ENCODE measurements at places on chromosomes 11 and 22.
A peak's percentile ranks its signal among the peaks of the same experiment; 100 is the strongest.

GRCh38 chr11:12008790-12009616, 577 bp upstream of the DKK3 start:
- DNase-seq, result no peak

DNA sequence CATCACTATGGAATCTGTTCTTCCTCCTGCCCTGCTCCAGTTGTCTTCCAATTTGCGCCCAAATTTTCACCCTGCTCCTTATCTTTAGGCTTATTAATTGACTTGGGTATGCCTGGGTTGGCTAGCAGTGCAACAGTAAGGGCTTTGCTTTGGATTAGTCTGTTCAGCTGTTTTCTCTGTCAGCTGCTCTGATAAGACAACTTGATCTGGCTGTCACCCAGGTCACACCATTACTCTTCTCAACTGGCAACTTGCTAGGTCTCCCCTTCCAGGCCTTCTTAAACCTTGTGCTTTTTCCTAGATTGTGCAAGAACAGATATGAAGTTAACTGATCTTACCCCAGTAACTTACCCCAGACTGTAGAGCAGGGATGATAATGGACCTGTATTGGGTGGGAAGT, 357.8 kb upstream of the LARGE1 start:
- no peak for DNase-seq

DNA sequence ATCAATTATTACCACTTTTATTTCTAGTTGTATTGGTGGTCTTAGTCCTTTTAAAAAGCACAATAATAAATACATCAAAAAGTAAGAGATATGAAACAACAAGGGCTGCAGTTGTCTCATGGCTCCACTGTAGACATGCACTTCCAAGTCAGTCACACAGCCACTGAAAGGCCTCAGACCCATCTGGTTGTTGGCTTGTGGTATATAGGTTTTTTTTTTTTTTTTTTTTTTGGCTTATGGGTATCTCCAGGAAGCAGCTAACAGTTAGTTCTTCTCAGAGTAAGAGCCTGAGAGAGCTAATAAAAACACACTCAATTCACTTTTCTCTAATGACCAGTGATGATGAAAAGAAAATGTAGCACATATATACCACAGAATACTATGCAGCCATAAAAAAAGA, 6.0 kb upstream of the OR52E6 start:
- DNase-seq, result no peak

DNA sequence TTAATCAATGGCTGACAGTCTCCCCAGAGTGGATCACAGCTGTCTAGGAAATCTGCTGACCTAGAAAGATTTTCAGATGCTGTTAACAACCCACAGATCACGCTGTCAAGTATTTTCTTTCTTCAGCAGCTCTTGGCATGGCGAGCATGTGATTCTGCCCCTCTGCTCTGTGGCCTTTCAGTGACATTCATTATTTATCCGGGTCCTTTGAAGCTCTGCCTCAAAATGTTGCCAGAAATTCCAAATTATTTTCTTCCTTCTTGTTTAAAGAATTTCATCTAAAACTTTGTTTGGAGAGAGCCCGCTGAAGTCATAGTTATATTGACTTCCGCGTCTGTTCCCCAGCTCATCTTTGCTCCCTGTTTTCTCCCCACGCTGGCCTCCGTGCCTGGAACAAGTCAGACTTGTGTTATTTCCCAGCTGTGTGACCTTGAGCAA, 134.1 kb downstream of the COMMD9 start:
- no peak for DNase-seq

- DNase-seq, result no peak
These were observed 162.3 kb upstream of the GRK3 start for GRCh38 chr22:25402160-25402500.

DNA sequence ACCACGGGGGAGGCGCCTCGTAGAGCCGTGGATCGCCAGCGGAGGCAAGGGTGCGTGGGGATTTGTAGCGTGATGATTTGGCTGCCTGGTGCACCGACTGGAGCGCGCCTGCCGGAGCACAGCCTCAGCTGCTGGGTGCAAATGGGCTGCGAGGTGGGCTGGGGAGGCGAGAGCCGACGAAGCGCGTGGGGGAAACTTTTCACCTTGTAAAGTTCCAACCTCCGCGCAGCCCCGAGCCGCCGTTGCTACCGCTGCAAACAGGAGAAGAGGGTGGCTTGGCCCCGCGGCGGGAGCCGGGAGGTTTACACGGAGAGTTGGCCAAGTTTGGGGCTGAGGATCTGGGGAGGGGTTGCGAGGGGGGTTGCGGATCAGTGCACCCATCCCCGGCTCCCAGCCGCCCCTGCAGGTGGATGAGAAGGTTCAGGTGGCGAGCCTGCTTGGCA, 528 bp downstream of the FAT3 start:
- no peak for DNase-seq

GRCh38 chr11:3857628-3858027, 2.2 kb downstream of the STIM1 start:
- no peak for DNase-seq

DNA sequence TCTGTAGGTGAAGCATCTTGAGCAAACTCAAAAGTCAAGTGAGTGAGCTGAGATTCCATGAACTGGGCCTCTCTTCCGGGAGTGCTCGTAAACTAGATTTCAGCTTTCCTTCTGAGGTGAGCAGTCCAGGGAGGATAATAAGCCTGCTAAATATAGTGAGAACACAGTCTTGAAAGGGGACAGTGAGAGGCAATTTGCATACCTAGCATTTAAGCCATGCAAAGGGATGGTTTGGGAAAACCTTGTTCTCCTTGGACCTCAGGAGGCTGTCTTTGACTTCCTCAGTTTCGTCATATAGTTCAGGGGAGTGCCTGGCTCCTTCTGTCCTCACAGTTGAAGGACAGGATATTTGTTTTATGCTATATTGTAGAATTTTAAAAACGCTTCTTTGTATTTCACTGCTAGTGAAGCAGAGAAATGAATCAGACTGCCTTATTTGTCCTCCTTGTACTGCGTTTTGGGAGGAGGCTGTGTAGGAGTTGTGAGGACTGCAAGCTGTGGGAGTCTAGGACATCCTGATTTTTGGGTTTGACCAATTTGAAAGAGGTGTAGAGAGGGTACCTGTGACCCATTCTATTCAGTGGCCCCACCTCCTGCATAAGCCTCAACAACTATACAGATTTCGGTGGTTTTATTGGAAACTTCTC, 11.0 kb upstream of the SORL1-AS1 start:
- no peak for DNase-seq

DNA sequence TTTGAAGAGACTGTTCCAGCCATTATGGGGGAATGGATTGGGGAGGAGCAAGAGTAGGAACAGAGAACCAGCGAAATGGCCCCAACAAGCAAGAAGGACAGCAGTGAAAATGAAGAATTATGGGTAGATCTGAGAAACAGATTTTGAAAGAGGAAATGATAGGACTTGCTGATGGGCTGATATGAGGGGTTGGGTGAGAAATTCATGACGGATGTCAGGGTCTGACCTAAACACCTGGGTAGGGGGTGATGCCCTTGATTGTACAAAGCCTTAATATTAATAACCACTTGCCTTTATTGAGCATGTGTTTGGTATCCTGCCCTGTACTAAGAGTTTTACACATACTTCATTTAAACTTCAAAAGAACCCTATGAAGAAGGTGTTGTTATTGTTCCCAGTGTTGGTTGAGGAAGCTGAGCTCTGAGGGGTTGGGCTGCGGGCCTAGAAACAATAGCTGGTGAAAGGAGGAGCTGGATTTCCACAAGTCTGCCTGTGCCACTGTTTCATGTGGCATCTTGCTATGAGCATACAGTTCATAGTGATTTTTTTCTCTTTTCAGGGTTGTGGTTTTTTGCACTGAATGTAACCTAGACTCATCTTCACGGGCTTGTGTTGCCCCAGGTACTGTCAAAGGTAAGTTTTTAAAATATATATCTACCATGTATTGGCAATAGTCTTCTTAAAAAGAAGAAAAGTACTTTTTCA, 61.1 kb upstream of the TNRC6B start:
- DNase-seq, result no peak

DNA sequence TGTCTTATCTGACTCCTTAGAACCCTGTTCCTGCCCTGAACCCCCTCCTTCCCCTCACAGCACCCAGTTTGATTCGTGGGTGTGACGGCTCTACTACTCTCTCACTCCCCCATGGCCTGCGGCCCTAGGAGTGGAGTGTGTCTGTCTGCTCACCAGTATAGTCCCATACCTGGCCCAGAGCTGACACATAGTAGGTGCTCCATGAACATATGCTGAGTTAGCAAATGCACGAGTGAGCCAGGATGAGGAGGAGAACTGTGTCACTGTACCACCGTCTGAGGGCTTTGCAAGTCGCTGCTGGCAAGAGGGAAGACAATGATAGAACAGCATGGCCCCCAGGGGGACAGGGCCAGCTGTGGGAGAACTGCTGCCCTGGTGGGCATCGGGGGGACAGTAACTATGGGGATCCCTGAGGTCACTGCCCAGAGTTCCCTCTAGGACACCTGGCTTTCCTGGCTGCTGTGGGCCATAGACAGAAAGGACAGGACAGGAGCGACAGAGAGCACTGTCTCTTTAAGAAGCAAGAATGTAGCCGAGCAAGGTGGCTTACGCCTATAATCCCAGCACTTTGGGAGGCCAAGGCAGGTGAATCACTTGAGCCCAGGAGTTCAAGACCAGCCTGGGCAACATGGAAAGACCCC, 19.2 kb upstream of the KIAA0930 start:
- no peak for DNase-seq

DNA sequence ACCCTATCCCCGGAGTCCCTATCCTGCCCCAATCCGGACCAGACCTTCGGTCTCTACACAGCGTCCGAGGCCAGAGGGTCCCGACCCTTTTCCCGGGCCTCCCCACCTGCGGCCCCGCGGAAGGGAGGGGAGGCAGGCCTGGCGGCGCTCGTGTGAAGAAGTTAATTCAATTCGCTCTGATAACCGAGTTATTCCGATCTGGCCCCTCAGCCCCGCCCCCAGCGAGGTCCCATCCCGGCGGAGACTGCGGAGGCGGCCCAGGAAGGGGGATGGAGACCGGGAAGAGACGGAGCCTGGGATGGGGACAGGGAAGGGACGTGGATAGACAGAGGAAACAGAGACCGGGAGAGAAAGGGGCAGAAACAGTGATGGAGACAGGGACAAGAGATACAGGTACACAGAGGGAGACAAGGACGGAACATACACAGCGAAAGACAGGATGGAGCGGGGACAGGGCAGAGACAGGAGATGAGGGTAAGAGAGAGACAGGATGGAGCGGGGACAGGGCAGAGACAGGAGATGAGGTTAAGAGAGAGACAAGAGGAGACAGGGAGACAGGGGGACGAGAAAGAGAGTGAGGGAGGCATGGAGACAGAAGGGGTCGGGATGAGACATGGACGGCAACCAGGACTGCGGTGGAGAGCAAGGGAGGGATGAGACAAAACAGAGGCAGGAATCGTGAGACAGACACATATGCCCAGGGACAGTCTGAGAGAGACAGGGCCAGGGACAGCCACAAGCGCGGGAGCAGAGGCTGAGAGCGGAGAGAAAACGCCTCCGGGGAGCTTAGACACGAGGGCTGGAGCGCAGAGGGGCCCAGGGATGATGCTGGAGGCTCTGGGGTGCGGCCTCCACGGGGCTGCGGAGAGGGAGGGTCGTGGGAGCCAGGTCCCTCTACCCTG, 636 bp upstream of the PHOX2A start:
- DNase-seq, result no peak

- DNase-seq, result no peak
These were observed 50.8 kb upstream of the ADORA2A start for GRCh38 chr22:24376586-24376985.

DNA sequence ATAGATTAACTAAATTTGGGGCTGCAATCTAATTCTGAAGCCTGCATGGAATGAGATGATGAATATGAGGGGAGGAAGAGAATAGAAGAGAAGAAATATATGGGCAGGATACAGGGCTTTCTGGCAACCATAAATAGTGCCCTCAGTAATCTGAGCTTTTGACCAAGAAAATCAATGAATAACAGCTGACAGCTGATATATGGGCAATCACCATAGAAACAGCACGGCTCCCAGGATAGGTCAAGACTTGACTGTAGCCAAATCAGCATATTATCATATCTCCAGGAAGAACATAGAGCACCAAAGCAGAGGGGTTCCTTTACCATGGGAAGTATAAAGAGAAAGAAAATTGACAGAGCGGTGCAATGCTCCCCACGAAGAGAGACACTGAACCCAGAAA, 643.8 kb upstream of the TENM4 start:
- no peak for DNase-seq

DNA sequence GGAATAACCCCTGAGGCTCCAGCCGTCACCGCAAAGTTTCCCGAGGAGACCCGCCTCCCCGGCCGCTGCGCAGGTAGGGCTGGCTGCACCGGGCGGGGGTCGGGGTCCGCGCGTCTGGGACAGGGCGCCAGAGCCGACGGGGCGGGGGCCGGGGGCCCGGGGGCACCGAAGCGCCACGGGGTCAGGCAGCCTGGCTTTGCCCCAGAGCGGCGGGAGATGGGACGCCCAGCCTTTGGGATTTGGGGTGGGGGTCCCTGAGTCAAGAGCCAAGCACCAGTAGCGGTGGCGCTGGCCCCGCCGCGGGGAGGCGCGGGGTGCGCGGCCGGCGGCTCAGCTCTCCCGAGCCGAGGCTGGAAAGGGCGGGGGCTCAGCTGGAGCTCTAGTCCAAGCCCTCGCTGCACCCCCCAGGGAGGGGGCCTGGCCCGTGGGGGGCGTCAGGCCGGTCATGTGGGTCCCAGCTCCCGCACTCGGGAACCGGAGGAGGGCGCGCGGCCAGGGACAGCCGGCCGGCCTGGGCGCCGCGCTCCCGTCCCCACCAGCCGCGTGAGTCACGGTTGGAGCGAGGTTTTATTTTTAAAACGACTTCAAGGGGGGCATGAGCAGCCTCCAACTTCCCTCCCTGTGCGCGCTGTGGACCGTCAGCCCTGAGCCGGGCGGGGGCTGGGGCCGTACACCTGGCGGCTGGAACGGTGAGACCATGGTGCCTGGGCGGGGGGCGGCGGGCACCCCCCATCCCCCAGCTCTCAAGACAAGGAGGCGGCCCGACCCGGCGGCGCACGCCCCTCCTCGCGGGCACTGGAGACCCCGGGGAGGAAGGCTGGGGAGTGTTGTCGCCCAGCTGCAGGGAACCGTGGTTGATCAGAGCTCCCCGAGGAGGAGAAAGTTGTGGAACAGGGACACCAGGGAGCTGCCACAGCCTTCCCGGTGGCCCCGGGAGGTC, 626 bp downstream of the FLRT1 start:
- DNase-seq, result peak; percentile 22

GRCh38 chr11:125667151-125667550, 13.5 kb downstream of the ACRV1 start:
- DNase-seq, result no peak

DNA sequence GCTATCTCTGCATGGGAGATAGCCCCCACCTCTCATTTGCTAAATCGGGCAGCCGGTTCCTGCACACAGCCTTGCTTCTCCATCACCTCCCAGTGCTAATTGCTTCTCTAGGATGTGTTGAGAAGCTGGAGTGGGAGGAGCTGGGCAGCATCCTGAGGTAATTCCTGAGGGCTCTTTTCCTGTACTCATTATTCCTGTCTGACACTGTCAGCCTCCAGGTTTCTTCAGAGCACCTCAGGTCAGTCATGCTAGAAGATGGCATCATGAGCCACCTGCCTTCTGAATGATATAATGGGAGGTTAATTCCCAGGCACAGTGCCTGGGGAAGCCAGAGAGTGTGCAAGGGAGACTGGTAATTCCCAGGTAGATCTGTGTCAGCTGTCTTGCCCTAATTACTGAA, 133.0 kb downstream of the RAB38 start:
- no peak for DNase-seq
